ENCODE measurements at places on chromosomes 12 and 14.

GRCh38 chr14:90721619-90722305 lies 94.5 kb downstream of the TTC7B start:
- DNase-seq, result no peak

GRCh38 chr12:42612231-42612613 lies 22.7 kb upstream of the PRICKLE1 start:
- no peak for DNase-seq

GRCh38 chr12:54383041-54383609 lies 1.4 kb downstream of the ZNF385A start:
- DNase-seq, result no peak

DNA sequence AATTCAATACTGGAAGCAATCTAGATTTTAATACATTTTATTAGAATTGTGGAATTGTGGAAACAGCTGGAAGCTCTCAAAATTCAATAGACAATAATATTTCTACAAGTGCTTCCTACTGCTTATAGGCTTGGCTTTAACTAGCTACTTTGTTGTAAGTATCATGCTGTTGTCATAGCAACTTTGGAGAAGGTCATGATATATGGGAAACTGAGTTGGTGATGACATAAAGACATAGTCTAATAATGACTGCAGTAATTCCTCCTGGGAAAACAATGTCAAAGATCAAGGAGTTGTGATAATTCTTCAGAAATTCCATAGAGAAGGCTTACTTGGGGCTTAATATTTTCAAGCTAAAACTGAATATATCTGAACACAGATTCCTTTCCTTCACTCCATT lies 266.6 kb downstream of the KIF21A start:
- no peak for DNase-seq

- DNase-seq, result no peak
Observed at GRCh38 chr12:122836027-122836921, 1.0 kb downstream of the HIP1R start.

- DNase-seq, result no peak
Observed at GRCh38 chr14:22098435-22098834, 424.8 kb upstream of the OR4E1 start.

GRCh38 chr14:59406454-59407245 lies 58.5 kb downstream of the GPR135 start:
- no peak for DNase-seq

DNA sequence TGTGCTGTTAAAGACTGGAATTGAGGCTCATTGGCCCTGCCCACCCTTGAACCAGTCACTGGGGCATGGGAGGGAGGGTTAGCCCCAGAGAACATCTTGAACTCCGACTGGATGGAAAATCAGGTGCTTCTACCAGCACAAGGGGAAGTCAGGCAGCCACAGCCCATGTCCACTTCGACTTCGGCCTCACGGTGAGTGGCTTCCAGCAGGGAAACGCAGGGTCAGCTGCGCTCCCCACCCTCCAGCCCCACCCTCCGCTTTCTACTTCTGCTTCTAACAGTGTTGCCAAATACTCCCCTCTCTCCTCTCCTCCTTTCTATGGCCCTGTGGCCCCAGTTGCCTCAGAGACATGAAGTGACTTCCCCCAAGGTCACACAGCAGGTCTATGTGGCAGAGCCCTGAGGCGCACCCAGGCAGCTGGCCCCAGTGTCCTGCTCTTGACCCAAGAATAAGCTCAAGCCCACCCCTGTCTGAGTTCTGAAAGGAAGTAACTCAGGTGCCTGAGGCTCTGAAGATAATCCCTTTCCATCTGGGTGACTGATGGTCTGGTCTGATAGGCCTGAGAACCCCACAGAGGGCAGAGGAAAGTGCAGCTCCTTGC lies 11.9 kb upstream of the SH2B3 start:
- no peak for DNase-seq

DNA sequence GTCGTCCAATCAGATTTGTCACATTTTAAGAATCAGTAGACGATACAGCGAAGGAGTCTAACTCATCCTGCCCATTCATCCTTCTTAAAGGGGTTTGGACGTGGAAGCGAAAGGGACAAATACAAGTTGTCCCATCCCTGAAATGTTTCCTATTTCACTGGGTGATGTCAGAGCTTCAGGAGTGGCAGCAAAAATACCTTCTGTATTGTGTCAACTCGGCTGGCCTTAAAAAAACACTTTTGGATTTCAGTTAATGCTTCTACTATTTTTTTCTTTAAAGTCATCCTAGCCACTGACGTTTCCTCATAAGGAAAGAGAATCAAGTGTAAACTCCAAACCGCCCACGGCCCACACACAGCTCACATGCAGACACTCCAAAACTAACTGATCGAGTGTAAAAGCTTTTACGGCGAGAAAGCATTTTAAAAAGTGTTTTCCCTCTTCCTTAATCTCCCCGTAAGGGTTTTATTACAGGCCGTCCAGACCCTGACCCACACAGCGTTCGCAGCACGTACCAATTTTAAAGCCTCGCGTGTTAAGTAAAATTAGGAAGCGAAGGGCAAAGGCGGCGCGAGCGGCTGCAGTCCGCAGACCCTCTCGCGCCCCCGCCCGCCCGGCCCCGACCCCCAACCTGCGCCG lies 593 bp downstream of the CFL2 start:
- DNase-seq, result no peak

DNA sequence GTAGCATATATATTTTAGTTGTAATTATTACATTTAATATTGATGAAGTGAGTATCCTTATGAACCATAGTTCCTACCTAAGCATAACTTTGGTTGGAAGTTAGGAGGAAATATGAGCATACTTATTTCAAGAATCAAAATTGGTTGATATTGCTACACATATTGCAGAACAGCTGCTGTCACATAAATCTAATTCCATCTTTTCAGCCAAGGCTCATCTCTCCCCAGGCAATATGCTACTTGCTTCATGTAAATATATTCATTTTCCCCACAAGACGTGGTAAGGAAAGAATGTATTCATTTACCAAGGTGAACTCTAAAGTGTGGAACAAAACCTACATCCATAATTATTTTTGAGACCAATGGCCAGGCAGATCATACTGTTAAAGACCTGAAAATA lies 62.5 kb upstream of the HIF1A start:
- no peak for DNase-seq

DNA sequence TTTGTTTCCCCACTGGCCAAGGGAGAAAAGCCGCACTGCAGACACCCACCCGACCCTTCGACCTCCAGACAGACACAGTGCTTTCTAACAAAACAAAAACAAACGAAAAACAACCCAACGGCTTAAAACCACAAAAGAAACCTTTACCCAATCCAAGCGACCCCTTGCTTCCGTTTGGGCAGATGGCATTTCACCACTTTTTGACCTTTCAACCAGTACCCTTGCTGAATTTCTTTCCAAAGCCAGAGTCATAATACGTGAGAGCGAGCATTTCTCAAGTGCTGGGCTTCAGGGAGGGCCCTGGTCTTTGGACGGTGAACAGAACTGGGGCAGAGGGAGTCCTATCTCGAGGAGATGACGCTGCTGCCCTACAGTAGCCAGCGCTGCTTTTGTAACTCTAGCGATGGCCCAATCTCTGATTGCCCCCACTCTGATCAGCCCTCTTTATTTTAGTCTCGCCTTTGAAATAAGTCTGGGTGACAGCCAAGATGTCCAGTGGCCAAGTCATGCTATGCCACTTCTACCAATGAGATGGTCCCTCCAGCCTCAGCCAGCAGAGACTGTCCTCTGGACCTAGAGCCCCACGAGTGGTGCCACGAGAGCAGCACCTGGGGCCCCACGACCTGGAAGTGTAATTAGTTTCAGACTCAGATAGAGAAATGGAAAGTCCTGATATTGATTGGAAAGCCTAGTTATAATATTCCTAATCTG lies 21.9 kb upstream of the ADIPOR2 start:
- DNase-seq, result no peak

- DNase-seq, result no peak
Observed at GRCh38 chr12:108043286-108043685, 85.8 kb upstream of the WSCD2 start.

DNA sequence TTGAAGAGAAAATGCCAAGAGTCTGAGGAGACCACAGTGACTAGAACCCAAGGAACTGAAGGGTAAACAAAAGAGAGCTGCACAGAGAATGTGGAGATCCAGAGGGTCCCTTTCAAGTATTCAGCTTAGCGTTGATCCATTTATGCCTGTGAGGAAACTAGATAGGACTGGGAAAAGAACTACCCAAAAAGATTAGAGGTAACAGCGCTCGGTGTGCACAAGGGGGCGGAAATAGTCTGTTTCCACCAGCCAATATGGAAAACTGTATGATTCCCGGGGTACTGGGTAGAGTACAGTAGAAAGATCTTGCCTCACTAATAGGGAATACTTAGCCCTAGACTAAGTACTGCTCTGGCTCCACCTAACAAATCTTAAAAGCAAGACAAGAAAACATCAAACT lies 135.5 kb downstream of the DPF3 start:
- no peak for DNase-seq

DNA sequence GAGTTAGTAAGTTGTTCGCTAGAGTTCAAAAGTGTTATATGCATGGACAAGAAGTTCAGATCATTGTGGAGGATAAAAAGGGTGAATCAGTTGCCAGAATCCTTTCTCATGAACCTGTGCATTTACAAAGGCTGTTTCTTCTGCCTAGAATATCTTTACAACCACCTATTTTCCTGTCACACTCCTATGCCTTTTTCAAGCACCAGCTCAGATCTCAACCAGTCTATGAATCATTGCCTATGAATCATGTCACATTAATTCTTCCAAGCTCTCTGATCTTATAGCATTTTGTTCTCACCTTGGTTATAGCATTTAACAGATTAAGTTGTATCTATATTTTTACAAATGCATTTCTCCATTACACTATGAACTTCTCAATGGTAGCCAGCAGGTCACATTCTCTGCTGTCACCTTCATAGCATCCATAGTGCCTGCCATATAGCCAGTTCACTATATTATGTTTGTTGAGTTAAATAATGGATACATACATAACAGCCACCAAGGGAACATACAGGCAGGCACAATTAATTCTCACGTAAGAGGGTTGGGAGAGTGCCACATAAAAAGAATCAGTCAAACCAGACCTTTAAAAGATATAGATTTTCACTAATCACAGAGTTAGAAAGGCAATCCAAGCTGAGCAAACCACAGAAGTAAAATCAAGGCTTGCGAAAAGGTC lies 573.0 kb downstream of the FOXG1 start:
- no peak for DNase-seq

DNA sequence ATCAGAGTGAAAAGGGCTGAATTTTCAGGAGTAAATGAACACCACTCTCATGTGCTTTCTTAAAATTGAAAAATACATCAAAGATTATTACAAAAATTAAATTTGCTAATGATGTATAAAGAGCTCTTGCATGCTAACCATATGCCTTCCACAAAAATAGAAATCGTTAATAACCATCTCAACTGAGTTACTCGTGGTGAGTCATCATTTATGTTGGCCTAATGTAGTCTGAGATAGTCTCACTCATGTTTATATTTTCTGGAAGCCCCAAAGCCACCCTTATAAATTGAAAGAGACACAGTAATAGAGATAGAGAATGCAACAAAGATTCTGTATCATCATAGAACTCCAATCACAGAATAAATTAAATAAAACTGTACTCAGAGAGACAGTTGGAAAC lies 131.2 kb downstream of the KCNH5 start:
- no peak for DNase-seq

GRCh38 chr14:102659797-102660196 lies 67.3 kb downstream of the RCOR1 start:
- no peak for DNase-seq

DNA sequence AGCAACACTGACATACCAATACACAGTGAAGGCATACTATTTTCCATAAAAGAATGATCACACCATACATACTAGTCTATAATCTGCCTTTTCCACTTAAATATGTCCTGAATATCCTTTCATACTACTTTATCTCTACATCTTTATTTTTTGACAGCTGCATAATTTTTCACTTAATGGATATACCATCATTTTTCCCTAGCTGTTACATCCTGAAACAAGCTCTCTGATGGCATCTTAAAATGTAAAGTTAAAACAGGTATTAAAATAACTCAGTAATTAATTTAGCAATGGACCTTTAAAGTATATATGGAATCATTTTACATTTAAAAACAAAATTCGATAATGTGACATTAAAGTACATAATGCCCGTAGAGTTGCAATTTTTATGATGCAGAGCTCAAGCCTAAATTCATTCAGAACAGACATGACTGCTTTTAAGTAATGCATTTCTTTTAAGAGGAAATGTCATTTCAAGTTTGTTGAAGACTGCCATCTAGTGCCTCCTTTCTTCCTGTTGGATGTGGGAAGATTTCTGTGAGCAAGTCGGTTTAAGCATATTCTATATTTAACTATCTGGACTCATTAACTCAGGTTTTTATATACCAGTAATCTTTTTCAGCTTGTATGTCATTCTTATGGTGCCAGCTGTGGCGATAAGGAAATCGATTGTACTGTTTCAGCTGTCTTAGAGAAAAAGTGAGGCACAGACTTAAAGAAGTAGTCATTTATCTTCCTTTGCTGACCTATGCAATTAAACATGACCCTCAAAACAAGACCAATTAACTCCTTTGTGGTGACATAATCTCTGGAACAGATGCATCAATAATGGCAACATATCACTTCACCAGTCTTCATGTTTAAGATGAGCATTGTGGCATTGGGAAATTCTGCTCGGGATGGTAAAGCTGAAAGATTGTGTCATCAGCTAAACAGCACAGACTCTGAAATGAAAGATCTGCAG lies 20.3 kb downstream of the PRICKLE1 start:
- DNase-seq, result no peak

GRCh38 chr12:94123127-94123526 lies 25.2 kb upstream of the PLXNC1 start:
- no peak for DNase-seq

DNA sequence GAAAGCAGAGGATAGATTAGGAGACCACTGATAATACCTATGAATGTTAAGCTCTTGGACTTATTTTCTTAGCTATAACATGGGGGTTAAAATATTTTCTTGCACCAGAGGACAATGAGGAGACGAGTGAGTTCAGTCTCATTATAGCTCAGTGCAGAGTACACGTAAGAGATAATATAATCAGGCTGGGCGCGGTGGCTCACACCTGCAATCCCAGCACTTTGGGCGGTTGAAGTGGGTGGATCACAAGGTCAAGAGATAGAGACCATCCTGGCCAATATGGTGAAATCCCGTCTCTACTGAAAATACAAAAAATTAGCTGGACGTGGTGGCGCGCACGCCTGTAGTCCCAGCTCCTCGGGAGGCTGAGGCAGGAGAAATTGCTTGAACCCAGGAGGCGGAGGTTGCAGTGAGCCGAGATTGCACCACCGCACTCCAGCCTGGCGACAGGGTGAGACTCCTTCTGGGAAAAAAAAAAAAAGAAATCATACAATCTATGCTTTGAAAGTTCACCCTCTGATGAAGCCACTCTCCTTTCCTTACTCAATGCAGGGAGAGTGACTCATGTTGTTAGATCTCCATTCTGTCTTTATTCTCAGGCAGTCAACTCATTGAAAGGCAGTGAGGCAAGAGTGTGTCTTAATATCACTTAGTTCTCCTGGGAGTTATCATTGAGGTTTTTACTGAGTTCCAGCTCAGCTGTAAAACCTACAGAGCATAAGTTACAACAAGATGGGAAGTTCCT lies 134.2 kb downstream of the SYNE2 start:
- DNase-seq, result no peak

- no peak for DNase-seq
Observed at GRCh38 chr12:9694241-9694640, 24.7 kb downstream of the CLEC2D start.

- no peak for DNase-seq
Observed at GRCh38 chr12:42589465-42590329, at the start of gene PRICKLE1. PRICKLE1 (minus strand) TSS chr12:42589746; CDS start chr12:42472516, 117,230 bp downstream.

GRCh38 chr12:108360487-108360886 lies 21.4 kb upstream of the CMKLR1 start:
- no peak for DNase-seq

All from cortex of kidney (tissue), 1 donor.